ENCODE measurements at places on chromosomes 11 and 22.
A peak's percentile ranks its signal among the peaks of the same experiment; 100 is the strongest.

- no peak for DNase-seq
Measured at GRCh38 chr22:23764899-23765881, 2.4 kb downstream of the C22orf15 start.

DNA sequence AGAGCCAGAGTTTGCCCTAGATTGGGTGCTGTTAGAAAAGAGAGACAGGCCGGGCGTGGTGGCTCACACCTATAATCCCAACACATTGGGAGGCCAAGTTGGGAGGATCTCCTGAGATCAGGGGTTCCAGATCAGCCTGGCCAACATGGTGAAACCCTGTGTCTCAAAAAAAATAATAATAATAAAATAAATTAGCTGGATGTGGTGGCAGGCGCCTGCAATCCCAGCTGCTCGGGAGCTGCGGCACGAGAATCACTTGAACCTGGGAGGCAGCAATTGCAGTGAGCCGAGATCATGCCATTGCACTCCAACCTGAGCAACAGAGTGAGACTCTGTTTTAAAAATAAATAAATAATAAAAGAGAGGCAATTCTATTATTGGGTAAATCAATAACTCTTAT, 199.2 kb upstream of the GUCY1A2 start:
- no peak for DNase-seq

DNA sequence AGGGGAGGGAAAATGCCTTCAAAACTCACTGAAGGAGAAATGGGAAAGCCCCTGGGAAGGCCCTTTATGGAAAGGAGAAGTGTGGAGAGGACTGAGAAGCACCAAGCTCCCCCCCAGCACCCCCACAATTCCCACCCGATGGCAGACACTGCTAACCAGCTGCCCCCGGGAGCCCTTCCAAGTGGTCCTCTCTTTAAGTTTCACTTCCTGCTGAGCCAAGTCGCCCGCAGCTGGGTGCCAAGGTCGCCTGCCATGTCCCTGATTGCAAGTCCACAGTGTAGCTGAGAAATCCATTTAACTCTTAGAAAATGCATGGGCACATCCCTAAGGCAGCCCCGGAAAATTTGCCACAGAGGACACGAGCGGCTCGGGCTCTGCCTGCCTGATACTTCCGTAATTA, 68.2 kb downstream of the GALNT18 start:
- no peak for DNase-seq

- peak; percentile 25 for DNase-seq
Measured at GRCh38 chr11:63915961-63916836, 765 bp downstream of the RCOR2 start.

DNA sequence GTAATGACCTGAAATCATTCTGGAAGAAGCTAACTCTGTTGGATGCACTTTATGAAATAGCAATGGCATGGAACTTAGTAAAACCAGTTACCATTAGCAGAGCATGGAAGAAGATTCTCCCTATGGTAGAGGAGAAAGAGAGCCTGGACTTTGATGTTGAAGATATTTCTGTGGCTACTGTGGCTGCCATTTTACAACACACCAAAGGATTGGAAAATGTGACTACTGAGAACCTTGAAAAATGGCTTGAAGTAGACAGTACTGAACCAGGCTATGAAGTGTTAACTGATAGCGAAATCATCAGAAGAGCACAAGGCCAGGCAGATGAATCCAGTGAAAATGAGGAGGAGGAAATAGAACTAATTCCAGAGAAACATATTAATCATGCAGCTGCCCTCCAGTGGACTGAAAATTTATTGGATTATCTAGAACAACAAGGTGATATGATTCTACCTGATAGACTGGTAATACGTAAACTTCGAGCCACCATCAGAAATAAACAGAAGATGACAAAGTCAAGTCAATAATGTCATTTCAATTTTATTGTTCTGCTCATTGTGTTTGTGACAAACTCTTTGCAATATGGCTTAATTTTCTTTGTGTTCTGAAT, 2.0 kb downstream of the JRKL start:
- DNase-seq: no peak

DNA sequence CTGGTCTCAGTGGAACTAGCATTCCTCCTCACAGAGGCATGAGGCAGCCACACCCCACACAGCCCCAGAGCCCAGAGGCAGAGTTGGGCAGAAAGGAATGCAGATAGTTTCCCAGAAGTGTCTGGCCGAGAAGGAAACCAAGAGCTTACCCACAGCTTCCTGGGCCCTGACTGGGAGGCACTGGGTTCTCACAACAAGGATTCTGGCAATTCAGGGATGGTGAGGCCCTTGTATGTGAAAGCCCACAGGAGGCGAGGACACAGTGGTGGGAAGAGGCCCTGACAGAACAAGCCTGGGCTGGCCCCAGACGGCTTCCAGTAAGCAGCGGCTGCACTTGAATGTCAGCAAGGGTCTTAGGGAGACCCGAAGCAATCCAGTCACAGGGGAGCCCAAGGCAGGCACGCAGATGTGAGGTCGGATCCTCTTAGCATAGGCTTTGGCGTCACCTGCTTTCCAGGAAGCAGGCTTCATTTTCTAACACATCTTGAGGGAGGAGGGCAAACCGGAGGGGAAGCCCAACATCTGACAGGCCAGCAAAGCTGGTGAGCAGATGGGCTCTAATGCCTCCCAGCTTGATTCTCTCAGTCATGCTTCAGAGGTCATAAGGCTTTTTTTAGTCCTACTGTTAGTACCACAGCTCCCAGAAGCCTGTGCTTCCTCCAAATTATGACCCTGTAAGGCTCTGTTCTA, 78.3 kb upstream of the AKIP1 start:
- DNase-seq: peak; percentile 51

- no peak for DNase-seq
Measured at GRCh38 chr11:63489879-63490278, 1.1 kb downstream of the PLAAT5 start.

GRCh38 chr22:23530766-23531282, 49.3 kb downstream of the IGLL1 start:
- DNase-seq: no peak

DNA sequence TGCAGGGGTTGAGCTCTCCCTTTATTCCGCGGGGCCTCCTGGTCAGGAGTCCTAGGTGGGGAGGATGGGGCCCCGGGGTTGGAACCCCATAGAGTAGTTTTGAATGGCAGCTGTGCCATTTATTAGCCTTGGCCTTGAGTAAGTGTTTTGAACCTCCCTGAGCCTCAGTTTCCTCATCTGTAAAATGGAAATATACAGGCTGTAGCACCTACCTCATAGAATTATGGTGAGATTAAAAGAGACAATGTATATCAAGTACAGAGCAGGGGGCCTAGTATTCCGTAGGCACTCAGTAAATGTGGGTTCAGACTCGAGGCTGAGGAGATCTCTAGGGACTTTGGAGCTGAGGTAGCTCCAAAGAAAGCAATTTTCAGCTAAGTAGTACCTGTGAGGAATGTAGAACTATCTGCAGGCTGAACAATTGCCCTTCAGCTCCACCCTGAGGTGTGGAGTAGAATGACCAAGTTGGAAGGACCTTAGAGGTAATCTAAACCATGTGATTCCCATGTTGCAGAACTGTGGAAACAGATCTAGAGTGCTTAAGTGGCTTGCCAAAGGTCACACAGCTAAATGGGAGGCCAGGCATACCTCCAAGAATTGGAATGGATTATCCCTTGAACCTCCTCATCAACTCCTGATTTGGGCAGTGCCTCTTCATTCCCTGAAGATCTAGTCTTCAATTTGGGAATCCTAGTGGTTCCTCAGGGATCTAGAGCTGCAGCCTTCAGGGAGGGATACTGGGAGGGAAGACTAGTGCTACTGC, 682 bp downstream of the PGAP2 start:
- DNase-seq: peak; percentile 71

DNA sequence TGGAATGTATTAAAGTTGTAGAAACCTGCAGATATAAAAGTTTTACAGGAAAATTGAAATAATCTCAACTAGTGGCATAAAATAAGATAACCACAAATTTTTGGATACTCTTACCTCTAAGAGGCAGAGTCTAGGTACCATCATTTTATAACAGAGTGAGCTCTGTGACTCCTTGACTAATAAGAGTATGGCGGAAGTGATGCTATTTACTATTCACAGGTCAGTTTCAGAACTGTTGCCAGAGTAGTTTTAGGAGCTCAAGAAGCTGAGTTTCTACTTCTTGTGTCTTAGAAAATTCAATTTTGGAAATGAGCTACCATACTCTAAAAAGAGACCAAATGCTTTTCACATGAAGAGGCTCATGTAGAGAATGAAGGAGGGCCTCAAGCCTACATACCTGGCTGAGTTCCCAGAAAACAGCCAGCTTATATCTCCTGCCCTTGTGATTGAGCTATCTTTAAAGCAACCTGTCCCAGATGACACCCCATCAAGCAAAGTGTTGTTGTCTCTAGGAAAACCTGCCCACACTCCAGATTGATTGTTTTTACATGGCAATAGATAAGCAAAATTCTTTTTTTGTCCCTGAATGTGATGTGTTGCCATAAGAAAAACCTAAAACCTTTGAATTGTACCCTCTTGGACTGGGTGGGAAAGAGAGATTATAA, 712.8 kb upstream of the CNTN5 start:
- no peak for DNase-seq

Measured in activated CD4-positive, alpha-beta T cell treated with anti-CD3 and anti-CD28 coated beads, Interleukin-2, amount 50 U/mL, for 16 hours (primary cell).